Mesenteric fat pad (tissue), 1 donor: ENCODE measurements at places on chromosomes 7 and 10.

- no peak for DNase-seq
These were observed 5.9 kb upstream of the GPER1 start for GRCh38 chr7:1081931-1082401.

DNA sequence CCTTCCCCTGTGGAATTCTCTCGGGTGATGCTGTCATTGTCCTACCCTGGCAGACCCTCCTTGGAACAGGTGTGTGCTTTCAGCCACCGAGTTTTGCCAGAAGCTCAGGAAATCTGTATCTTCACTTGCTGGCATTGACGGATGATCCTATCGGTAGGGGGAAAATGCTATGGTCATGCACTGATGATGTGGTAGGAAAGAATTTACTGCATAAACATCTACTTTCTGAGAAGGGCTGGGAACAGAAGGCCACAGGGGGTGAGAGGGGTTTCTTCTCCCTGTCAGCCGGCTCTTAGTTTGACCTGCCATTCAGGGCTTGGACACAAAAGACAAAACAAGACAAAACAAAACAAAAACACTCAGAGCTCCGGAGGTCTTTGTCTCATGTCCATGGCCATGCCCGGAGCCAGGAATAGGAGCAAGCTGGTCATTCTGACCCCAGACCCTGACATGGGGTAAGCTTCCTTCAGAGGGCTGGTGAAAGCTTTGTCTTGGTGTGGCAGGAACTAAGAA is 43.6 kb upstream of the CARD11 start:
- DNase-seq: no peak

- peak; percentile 24 for DNase-seq
These were observed 12.5 kb downstream of the PRF1 start for GRCh38 chr10:70589762-70590654.

DNA sequence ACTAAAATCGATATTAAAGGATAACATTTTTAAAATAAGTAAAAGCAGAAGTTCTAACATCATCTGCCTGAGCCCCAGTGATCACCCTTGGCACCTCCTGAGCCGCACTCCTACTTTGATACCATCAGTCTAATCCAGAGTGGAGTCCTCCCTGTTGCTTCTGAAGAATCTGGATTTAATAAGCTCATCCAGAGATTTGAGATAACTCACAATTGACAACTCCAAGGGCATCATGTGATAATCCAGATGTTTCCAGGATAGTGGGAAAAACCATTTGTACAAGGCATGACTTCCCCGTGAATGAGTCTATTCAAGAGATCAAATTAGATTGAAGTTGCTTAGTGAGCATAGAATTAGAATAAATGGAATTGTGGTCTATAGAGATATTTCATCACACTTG is 475.8 kb upstream of the C7orf33 start:
- no peak for DNase-seq

DNA sequence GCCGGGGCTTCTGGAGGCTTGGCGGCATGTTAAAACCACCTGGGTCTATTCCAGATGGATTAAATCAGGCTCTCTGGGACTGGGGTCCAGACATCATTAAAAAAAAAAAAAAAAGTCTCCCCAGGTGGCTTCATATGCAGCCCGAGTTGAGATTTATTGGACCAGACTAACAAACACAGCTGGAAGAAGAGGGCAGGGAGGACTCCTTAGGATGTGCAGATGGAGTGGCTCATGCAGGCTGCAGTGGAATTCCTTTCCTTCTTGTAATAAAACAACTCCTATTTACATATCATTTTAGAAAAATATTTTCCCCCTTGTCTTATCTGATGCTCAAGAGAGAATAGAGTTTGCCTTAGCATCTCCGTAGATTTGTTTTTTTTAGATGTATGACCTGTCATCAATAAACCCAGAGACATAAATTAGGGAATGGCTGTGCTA is 238.1 kb downstream of the CAMK1D start:
- DNase-seq: no peak

DNA sequence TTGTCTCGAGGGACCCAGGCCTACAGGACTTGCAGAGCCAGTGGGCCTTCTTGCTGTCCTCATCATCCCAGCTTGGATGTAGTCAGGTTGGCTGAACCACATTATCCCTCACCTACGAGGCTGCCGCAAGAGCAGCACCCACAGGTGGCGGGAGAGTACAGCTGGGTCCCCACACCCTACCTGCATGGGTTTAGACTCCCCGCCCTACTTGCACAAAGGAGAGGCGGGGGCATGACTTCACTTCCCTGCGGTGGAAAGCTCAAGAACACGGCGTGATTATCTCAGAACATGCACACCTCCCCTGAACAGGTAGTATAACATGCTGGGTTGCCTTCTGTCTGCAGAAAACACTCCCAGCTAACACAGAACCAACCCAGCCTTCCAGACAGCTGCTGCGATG is 57.5 kb downstream of the CTBP2 start:
- DNase-seq: peak; percentile 65

DNA sequence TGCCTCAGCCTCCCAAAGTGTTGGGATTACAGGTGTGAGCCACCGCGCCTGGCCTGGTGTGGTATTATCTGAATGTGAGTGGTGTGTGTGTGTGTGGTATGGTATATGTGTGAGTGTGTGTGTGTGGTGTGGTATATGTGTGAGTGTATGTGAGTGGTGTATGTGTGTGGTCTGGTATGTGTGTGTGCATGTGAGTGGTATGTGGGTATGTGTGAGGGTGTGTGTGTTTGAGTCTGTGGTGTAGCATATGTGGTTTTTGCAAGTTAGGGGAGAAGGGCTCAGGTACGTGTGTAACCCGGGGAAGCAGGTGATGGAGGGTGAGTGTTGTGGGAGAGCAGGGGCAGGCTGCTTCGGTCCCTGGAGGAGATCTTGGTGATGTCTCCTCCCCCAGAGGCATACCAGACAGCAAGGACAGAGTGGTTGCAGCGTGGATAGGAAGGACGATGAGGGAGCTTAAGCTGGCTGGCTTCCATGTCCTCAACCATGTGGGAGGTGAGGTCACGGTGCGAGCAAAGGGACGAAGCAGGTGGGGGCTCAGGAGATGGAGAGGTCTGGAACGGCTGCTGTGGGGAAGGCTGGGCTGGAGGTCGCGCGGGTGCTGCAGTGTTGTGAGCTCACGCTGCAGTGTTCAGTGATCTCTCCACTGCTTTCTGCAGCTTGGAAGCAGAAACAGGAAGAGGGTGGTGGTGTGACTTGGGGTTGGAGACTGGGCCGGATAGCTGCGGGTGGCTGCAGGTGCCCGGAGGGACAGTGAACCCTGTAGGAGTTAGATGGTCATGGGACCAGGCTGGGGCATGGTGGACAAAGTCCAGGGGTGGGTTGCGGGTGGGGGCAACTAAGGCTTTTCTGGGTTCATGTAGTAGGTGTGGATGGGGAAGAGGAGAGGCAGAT is 5.0 kb downstream of the ZYX start:
- DNase-seq: no peak

DNA sequence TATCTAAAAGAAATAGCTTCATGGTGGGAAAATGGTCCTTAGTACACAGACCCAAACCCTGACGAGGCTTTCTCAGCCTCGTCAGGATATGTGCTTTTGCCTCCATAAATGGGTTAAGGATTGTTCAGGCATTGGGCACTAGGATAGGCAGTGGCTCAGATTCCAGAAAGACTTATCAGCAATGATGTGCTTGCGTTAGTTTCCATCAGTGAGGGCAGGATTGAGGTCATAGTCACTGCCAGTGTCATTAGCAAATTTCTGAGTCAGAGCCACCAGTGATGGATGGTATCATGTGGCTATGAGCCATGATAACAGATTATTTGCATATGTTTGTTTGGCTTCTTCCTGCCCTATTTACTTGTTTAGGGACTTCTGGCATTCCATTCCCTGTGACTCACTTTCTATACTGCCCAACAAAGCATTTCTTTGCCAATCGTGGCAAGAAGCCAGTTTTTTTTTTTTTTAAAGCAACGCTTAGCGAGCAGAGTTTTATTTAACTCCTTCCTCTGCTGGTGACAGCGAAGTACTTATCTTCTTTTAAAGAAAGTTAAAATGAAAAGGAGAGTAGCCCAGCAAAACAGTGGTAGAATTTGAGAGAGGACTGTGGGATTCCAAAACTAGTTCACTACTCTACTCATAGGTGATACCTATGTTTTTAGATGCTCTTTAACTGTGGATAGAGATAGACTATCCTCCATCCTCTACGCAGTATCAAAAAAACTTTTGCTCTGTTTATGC is 44.4 kb downstream of the MYPN start:
- no peak for DNase-seq
